Activated CD4-positive, alpha-beta T cell treated with anti-CD3 and anti-CD28 coated beads, Interleukin-2, amount 50 U/mL, for 48 hours (primary cell): ENCODE measurements at places on chromosomes 11 and 22.

DNA sequence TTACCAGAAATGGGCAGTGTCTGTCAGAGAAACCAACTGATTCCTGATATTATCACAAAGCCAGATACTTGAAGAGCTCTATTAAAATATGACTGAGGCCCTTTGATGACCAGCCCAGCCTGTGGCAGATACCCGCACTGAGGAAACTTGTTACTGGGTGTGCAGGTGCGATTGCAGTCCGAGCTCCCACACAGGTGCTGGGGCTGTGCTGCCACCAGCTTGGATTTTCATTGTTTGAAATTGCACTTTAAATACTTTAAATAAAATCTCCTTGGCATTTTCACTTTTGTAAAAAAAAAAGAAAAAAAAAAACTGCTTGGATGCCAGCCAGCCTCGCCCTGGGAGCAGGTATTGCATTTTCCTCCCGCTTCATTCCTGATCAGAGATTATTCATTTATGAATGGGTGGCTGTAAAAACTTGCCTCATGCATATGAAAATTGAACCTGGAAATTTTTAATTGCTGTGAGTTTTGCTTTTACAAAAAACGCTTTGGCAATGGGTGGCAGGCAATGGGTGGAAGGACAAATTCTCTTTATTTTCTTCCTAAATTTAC, 21.2 kb downstream of the EHF start:
- DNase-seq = no peak

DNA sequence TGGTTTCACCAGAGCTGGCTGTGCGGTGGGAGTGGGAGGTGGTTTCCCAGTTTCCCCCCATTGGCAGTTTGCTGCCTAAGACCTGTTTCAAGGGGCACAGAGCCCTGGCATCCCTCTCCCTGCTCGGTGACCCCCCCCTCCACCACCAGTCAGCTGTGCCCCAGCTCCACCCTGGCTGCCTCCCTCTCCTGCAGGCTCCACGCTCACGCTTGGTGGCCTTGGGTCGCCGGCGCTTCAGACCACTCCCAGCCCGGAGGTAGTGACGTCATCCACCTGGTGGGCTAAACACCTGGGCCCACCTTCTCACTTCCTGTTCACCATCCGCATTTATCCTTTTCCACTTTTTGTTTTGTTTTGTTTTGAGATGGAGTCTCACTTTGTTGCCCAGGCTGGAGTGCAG, 7.8 kb downstream of the GAL start:
- no peak for DNase-seq

GRCh38 chr11:3108183-3108721, 51.0 kb upstream of the CARS1 start:
- DNase-seq = no peak

GRCh38 chr22:40648386-40648785, 11.9 kb upstream of the MRTFA start:
- DNase-seq = no peak

DNA sequence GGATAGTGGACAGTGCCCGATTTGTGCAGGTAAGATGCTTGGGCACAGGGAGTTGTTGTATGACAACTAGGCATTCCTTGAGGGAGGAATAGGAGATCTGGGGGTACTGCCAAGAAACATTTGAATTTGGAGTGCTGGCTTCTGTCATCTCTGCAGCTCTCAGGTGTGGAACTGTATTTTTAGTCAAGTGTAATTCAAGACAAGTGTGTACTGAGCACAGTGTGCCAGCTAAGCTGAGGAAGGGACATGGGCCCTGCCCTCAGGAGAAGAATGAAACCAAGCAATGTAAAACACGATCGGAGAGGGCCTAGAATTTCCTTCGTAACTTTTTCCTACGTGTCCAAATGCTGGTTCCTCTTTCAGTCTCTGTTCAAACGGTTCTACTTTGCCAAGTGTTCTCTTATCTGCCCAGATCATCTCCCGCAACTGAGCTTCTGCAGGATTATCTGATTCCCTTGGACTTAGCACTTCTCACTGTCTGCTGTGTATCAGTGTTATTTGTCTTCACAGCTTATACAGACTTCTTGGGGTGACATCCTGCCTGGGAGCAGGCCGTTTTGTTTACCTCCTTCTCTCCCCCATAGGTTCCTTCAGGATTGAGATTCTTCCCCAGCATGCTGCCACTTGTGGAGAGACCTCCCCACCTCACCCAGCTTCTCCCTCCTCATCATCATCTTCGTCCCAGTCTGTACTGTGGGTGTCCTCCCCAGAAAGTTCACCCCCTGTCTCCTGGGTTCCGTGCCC, 27.6 kb downstream of the ART5 start:
- no peak for DNase-seq

GRCh38 chr11:14065141-14065540, 102.6 kb downstream of the SPON1 start:
- peak; percentile 25 for DNase-seq

- no peak for DNase-seq
These were observed 55.0 kb upstream of the USP47 start for GRCh38 chr11:11786771-11787170.

- DNase-seq = no peak
These were observed 132.3 kb downstream of the CRYBB2 start for GRCh38 chr22:25351631-25352293.

- no peak for DNase-seq
These were observed 50.2 kb upstream of the PLET1 start for GRCh38 chr11:112310848-112311247.

DNA sequence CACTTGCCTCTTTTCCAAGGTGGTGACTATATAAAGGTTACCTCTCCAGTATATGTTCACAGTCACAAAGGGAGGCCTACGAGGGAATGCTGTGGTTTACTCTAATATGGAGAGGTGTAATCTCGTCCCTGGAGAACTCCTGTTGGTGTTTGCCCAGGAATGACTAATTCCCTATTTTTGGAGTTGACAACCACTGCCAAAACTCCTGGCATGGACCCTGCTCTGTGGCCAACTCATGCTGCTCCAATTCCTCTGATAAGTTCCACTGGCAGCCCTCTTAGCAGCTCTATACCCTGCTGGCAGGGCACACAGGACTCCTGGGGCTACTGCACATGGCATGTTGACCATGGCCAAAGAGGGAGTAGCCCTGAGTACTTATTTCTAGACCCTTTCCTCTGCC, 418.7 kb upstream of the ANO5 start:
- no peak for DNase-seq

- no peak for DNase-seq
These were observed 7.2 kb downstream of the FAM83F start for GRCh38 chr22:40001800-40002577.

DNA sequence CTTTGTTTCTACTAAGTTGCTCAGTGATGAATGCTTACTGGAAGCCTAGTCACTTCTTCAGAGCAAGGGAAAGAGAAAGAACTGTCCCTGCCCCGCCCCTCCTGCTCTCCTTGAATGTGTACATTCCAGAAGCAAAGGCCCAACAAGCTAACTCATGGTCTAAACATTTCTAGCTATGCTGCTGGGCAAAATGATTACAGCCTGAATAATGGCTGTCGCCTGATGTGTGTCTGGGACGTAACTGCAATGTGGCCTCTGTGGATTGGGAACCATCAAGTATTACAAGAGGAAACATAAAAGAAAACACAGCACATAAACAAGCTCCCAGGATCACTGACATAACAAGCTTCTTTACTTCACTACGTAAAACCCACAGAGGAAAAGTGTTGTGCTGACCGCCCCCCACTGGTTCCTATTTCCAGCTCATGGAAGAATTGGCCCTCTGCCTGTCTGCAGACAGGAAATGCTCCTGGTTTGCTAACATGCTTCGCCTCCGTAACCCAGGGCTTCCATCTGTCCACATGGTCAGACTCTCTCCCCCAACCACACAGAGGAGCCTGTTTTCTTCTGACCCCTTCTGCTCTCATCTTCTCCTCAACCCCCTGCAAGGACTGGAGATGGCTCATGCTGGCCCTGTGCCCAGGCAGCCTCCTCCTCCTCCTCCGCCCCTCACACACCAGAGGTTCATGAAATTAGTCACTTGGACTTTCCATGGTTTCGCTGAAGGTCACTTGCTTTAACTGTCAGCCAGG, 187.2 kb downstream of the MAML2 start:
- DNase-seq = peak; percentile 77

- no peak for DNase-seq
These were observed 7.8 kb upstream of the CD248 start for GRCh38 chr11:66324664-66325063.
